Heart left ventricle (tissue), 16 donors: ENCODE measurements at places on chromosomes 2 and 18. TPM values are rescaled to one million over a fixed set of nuclear protein-coding genes. Genes with fewer than 3 reads are reported as not detected.

Gene FECH
- 50.7 TPM for total RNA-seq

Gene TLX2
- total RNA-seq: not detected

Gene MBP
- total RNA-seq: 16.6 TPM

Gene NFATC1
- 16.0 TPM for total RNA-seq

Gene ARHGAP28
- 7.5 TPM for total RNA-seq

Gene CDK15
- total RNA-seq: not detected

GRCh38 chr2:238999291-238999741 lies 151.4 kb downstream of the TWIST2 start:
- DNase-seq: no peak

DNA sequence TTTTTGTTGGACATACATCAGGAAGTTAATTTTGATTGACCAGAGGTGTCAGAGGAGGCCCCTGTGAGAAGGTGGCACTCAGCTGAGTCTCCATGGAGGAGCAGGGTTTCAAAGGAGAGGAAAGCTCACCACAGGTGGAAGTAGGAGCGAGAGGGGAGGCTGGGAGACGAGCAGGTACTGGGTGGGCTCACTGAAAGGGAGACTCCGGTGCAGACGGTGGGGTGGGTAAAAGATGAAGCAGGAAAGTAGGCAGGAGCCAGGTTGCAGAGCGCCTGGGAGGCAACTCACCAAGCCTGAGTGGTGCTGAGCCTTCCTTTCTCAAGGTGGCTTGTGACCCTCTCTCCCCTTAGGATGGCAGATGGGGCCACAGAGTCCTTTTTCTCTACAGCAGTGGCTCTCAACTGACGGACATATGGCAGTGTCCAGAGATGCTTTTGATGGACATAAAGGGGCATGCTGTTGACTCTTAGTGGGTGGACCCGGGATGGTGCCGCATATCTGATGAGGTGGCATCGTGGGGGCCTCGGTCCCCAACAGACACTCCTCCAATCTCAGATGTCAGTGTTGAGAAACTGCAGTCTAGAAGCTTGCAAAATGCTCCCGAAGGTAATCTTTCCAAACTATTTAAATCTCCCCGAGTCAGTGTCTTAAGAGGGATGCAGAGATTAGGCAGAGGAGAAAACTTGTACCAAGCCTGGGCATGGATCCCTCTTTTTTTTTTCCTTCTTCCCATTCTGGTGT lies 64.0 kb downstream of the LPIN1 start:
- no peak for DNase-seq

DNA sequence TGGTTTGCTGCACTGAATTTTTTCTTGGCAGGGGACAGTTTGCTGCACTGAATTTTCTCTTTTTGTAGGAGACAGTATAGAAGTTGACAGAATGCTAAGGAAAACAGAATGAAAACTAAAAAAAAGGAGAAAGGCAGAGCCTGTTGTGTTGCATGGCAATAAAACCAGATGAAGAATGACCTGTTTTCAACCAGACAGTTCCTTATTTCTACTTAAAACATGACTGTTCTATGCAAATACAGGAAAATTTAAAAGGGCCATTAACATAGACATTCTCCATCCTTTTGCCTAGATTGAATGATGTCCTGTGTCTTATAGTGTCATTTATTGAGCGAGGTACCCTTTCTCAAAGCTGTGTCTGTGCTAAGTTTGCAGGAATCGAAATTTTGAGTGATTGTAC lies 33.3 kb downstream of the ABI2 start:
- no peak for DNase-seq

DNA sequence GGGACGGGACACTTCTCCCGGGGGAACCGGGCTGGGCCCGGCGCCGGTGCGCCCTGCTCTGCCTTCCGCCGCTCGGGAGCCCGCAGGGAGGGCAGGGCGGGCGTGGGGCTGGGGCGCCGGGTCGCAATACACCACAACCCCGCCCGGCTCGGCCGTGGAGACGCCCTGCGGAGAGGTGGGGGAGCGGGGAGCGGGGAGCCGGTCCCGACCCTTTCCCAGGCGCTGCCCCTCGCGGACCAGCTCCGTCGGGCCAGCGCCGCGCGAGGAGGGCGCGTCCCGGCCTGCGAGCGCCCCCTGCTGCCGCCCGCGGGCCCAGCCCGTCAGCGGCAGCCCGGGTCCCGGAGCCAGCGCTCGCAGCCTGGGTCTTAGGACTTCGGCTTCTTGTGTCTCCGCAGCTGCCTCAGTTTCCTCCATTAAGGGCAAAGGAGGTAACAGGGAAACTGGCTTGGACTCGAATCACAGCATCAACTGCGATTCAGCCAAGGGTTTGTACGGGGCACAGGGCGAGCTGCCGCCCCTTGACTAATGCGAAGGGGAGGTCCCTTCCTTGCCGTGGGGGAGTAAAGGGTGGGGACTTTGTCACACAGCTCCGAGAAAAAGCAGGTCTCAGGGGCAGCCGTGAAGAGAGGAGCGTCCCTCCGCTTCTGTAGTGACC lies 635 bp upstream of the ADRA2B start:
- DNase-seq: peak; percentile 48

- no peak for DNase-seq
These were observed 178.9 kb downstream of the FHOD3 start for GRCh38 chr18:36476433-36476832.

- DNase-seq: no peak
These were observed 36.0 kb upstream of the GALNT5 start for GRCh38 chr2:157221394-157221988.

GRCh38 chr2:21095178-21095577 lies 28.6 kb upstream of the TDRD15 start:
- no peak for DNase-seq

DNA sequence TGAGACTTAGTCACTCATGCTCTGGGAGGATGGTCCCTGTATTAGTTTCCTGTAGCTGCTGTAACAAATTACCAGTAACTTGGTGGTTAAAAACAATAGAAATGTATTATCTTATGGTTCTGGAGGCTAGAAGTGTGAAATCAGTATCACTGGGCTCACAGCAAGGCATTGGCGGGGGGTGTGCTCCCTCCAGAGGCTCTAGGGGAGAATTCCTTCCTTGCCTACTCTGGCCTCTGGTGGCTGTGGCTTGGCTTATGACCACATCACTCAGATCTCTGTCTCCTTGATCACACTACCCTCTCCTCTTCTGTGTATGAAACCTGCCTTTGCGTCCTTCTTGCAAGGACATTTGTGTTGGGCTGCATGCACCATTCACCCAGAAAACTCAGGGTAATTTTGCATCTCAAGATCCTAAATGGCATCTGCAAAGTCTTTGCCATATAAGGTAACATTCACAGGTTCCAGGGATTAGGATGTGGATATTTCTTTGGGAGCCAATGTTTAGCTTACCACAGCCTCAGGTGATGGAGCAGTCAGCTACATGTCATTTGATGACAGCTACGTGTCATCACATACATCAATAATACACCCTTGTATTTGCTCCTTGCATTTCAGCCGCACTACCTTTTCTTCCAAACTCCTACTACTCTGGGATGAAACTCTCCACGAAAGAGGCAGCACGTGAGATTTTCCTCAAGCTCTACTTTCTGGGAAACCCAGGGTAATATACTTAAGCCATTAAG lies 49.6 kb upstream of the POU3F3 start:
- no peak for DNase-seq

DNA sequence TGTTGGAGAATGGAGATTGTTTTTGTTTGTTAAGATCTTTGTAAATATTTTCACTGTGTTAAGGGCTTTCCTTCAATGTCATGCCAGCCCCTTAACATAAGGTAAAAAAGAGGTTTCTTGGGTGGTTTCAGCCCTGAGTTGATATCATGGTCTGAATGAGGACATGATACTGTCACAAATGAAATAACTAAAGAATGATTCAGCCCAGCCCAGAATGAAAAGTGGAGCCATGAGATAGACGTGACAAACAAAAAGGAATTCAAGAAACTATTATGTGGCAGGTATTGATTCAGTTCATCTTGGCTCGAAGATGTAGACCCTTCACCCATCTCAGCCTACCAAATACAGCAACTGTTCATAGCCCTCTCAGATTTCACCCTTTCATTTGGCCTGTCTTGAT lies 88.6 kb upstream of the TTN start:
- no peak for DNase-seq

- no peak for DNase-seq
These were observed 8.5 kb upstream of the ARHGAP25 start for GRCh38 chr2:68726100-68726499.

DNA sequence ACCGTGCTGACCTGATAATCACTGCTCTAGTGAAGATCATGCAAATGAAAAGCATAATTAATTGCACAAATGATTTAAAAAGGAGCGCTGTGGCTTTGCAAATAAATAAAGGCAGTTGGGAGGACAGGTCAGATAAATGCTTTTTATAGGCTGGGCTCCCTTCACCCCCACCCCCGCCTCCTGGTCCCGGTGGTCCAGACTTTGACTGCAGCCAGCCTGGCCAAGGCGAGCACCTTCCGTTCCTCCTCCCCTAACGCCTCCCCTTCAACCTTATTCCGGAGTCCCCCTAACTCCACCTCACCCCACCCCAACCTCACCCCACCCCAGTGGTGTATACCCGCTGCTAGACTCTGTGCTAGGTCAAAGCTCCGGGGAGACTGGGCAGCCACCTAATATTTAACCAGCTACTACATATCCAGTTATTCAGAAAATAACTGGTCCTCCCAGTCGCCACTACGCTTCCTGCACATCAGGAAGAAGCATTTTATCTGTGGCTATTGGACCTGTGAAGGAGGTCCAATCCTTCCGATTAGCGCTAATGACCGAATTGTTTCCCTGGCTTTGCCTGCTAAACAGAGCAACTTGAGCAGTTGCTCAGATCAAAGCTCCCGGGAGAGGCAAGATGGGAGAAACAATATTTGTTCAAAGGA lies 3.7 kb upstream of the SP9 start:
- DNase-seq: no peak

DNA sequence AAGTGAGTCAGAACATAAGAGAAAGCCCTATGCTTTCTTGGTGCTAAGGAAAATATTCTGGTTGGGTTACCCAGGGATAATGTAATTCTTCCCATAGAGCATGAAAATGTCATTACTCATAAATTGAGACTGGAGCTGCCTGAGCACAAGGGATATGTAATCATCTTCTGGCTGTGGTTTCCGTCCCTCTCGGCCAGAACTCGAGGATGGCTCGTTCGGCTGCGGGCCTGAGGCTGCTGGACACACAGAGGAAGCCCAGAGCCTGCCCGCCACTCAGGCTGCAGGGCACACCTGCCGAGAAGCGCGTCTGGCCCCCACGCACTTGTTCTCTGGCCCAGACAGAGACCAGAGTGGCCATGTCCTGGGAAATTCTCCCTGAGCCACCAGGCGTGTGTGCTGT lies 104.9 kb downstream of the ASAP2 start:
- peak; percentile 76 for DNase-seq

DNA sequence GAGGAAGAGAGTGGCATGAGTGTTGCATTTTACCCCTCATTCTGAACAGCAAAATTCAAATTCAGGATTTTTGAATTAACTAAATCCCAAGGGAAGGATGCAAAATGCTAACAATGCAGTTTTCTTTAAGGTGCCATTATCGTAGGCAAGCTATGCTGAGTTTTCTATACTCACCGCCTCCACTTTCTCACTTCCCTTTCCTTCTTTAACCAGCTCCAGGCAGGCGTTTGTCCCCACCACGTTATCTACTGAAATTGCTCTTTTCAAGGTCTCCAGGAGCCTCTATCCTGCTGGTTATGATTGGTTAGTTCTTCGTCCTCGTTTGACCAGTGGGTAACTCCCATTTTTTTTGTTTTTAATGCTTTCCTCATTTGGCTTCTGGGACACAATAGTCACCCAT lies 1.8 kb upstream of the CPO start:
- no peak for DNase-seq

GRCh38 chr2:207395535-207396251 lies 134.1 kb upstream of the CREB1 start:
- no peak for DNase-seq
